ENCODE measurements at places on chromosomes 4 and X.

GRCh38 chr4:186149872-186150271 is 41.5 kb upstream of the CYP4V2 start:
- no peak for DNase-seq

DNA sequence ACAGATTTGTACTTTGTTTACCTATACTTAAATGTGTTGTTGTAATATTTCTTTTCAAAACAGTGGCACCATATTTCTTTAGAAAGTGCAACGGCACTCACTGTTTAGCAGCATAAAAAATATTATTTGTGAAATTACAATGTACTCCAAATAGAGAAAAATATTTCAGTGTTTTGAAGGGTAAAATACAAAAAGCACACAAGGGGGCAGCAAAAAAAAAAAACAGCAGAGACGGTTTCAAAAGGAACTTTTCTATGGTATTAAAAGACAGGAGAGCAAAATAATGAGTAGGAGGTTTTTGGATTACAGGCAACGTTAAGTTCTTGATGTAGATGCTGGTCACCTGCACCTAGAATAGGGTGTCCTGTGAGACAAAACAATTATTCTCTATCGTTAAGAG is 2.0 kb downstream of the NUDT11 start:
- DNase-seq = no peak

DNA sequence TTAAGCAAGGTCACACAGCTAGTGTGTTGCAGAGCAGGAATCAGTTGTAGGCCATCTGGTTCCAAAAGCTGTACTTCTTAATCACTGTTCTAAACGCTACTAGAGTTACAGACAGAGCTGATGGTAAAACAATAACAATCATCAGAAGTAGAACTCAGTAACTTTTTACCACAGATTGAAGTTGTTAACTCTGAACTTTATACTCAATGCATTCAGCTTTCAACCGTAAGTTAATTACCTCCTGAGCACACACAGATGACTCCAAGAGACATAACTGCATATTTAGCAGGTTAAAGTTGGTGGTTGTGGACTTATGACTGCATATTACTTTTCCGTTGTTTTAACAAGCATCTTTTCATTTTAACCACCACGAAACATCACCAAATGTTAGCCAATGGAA is 127.3 kb downstream of the PRSS12 start:
- DNase-seq = no peak

GRCh38 chr4:2954358-2955185 is 8.6 kb downstream of the NOP14 start:
- DNase-seq = peak; percentile 86

DNA sequence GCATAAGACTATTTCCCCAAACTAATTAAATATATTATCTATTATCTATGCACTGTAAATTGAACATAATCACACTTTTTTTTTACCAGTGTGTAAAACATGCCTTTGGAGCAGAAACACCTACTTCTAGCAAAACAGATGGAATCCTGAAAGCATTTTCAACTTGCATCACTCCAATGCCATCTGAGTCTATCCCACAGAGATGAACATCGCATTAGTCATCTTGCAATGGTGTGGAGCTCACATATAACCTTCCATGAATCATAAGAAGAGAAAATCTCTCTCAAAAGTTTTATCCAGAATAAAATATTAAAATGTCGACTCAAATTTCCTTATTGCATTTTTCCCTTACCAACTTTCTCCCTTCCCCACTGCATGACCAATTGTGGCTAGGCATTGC is 406.7 kb upstream of the ACTRT1 start:
- no peak for DNase-seq

DNA sequence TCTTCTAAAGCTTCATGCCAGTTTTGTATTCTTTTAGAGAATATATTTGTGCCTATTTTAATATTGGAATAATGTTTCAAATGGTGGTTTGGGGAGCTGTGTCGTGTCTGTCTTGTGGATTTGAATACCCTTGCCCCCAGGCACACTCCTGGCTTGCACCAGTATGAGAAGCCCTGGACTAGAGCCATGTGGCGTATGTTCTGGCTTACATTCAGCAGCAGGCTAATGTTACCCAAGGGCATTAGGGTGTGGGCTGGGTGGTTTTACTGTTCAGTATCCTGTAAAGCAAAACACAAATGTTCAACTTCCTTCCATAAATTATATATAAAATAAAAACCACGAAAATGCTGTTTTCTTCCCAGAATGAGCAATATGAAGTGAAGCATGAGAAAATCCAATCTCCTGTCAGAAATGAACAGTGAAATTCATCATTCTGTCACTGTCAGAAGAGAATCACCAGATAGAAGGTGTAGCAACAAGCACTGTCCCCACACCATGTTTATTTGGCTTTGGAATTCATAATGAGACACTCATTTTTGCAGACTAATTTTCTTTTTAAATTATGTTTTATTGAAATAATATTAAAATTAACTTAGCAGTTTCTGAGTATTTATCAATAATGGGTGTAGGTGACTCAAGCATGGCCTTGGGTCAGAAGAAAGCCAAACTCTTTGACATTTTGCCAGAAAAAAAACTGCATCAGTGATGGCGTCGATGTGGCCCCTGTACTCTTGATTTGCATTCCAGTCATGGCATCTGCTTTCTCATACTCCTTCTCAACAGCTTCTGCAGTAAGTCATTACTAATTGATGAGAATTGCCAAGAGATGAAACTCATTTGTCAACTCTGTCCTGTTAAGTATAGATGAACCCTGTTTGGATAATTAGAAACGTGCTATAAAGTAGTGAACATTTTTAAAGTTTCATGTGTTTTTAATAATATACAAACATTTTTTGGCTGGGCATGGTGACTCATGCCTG is 43.8 kb downstream of the WWC2 start:
- DNase-seq = no peak

DNA sequence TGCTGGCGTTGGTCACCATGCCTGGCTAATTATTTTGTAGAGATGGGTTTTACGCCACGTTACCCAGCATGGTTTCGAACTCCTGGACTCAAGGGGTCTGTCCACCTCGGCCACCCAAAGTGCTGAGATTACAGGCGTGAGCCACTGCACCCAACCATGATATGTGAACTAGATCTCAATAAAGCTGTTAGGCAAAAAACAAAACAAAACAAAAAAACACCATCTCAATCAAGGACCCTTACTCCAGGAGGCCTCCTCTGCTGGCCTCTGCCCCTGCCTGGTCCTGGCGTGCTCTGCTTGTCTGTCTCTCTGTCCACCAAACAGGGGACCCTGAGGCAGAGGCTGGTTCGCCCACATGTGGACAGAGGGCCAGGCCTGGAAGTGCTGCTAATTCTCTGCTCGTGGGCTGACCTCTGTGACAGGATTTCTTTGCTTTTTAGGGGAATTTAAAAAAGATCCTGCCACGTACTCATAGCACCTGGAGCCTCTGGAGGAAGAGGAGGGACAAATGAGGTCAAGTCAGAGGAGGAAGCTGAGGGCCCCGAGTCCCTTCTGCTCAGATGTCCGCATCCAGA is 32.7 kb upstream of the WFS1 start:
- no peak for DNase-seq

DNA sequence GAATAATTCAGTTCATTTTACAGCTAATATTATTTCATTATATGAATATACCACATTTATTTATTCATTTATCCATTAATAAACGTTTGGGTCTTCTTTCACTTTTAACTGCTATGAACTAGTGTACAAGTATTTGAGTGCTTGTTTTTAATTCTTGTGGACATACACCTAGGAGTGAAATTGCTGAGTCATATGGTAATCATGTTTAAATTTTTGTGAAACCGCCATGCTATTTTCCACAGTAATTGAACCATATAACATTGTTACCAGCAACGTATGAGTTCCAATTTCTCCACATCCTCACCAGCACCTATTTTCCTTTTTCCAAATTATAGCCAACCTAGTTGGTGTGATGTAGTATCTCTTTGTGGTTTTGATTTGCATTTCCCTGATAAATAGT is 388.2 kb downstream of the MAGEE1 start:
- no peak for DNase-seq

DNA sequence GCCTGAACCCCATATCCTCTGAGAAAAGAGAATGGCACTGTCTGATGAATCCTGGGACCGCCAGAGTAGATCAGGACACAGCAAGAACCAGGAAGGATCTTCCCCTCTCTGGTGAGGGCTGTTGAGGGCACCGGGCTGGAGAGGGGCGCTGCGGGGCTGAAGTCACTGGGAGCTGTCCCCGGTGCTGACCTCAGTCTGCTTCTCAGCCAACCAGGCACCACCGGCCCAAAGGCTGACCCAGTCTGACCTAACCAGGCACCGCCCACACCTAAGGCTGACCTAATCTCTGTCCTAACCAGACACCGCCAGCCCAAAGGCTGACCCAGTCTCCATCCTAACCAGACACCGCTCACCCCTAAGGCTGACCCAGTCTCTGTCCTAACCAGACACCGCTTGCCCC is 82.8 kb downstream of the CPZ start:
- DNase-seq = no peak

- no peak for DNase-seq
Measured at GRCh38 chrX:38820751-38821150, 19.5 kb downstream of the MID1IP1 start.

- no peak for DNase-seq
Measured at GRCh38 chr4:73947239-73947985, 34.4 kb downstream of the PF4 start.

- no peak for DNase-seq
Measured at GRCh38 chr4:113823291-113823659, 61.7 kb upstream of the CAMK2D start.

DNA sequence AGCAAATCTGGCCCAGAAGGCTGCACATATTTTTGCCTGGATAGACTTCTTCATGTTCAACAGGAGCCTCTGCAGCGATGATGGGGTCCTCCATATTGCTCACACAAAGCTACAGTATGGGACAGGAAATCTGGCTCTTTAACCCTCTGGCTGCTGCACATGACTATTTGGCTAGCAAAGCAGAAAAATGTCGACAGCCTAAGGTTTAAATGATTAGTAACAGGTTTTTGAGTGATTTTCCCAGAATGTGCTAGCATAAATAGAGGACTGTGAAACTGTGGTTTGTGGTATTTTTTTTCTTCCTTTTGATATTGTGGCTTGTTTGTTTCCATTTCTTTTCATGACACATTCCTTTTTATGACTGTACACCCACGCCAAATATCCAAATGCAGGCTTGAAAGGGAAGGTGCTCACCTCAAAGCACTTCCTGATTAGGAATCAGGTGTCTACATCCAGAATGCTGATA is 120.2 kb upstream of the GK2 start:
- DNase-seq = no peak

DNA sequence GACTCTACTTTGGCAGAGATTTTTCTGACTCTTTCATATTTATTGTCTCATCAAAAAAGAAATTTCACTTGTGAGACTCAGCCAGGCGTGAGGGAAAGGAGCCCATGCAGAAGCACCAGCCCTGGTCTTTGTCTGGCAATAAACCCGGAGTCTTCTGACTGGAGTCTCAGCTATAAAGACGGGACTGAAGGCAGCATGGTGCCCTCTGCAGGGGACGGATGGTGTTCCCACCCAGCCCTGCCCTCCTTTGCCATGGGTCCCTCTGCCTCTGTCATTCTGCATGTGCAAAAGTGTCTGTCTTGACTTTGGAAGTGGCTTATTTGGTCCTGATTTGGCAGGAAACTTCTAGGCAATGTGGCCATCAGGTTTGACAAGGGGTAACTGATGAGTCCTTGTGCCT is 14.2 kb downstream of the ZNF185 start:
- no peak for DNase-seq

- no peak for DNase-seq
Measured at GRCh38 chr4:94957030-94957429, 199.3 kb downstream of the BMPR1B start.

All from natural killer cell treated with Interleukin-12 subunit alpha and Interleukin-12 subunit beta and Interleukin-15 and Interleukin-18, amount 100 ng/mL, for 72 hours (primary cell).